Prostate gland (tissue), 2 donors: ENCODE measurements at places on chromosomes 5 and 9. TPM values are rescaled to one million over a fixed set of nuclear protein-coding genes. Genes with fewer than 3 reads are reported as not detected.

DNA sequence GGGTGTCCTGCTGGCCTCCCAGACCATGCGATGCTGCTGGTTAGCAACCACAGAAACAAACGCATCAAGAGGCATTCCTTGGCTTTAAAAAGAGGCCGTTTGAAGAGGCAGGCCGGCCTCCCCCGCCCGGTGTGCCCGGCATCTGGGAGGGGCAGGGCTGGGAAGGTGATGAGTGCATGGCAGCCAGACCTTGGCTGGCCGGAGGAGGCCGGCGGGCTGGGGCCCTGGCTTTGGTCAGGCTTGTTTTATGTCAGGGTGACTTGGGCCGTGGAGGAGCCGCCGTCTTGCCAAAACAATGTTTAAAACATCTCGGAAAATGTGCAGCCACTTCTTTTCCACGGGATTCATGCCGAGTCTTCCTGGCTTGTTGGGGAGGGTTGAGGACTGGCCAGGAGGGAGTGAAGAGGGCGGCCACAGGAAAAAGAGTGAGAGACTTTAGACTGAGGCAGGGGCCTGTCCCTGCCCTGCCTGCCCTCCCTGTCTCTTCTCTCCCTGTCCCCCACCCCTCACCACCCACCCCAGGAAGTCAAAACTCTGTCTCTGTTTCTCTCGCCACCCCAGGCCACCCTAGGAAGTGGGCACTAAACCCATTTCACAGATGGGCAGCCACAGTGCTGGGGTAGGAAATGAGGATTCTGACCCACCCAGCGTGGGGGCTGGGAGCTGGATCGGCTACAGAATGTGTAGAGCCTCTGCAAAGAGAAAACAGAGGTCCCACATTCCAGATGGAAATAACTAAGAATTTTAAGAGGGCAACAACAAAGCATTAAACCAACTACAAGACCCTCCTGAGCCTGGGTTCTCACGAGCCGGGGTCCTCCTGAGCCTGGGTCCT is 143.0 kb downstream of the RXRA start:
- no peak overlapping the region for H3K4me3 ChIP-seq
- no peaks in the 10 kb centered on the region for H3K36me3 ChIP-seq
- no peaks in the 10 kb centered on the region for H3K27me3 ChIP-seq
- H3K27ac ChIP-seq, result peak overlapping the region; percentile 12
- DNase-seq, result no peak
- H3K4me1 ChIP-seq, result no peaks in the 10 kb centered on the region

GRCh38 chr9:126398403-126399058 is 71.9 kb downstream of the MVB12B start:
- peak; percentile 69 for DNase-seq
- H3K27me3 ChIP-seq, result no peaks in the 10 kb centered on the region
- H3K36me3 ChIP-seq, result no peaks in the 10 kb centered on the region
- no peak overlapping the region for H3K4me3 ChIP-seq

LAMC3 gene
- total RNA-seq, result 156 TPM

ANKRD20A1 gene
- total RNA-seq, result 1.0 TPM

- peak within 1 kb of the TSS; percentile 78 for H3K4me3 ChIP-seq
- H3K36me3 ChIP-seq, result no peaks in the 10 kb centered on the region
- no peaks in the 10 kb centered on the region for H3K4me1 ChIP-seq
- peak; percentile 96 for DNase-seq
- H3K27me3 ChIP-seq, result no peaks in the 10 kb centered on the region
Observed at GRCh38 chr9:96619491-96620180, at the start of gene CDC14B. CDC14B (minus strand) TSS chr9:96619843; CDS start chr9:96619378, 465 bp downstream.

GRCh38 chr5:177476531-177477233 is 3.2 kb upstream of the DBN1 start:
- no peak for DNase-seq
- H3K4me3 ChIP-seq, result no peak overlapping the region
- no peaks in the 10 kb centered on the region for H3K27me3 ChIP-seq
- no peaks in the 10 kb centered on the region for H3K36me3 ChIP-seq

RASGEF1C gene
- total RNA-seq, result 3.1 TPM

DNA sequence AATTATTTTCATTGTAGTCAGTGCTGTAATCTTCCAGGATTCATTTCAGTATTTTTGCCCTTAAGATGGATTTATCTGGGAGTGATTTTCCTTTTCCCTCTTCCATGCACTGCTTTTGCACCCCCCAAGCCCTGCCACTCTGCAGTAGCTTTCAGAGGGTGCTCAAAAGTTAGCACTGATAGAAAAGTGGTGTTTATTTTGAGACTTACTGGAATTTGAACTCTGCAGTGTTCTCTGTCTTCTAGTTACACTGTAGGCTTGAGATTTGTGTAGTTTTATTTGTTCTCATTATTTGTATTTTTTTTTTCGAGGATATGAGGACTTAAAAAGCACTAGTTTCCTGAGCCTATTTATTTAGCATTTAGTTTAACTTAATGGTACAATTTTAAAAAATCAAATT is 70.5 kb downstream of the HSD17B4 start:
- H3K27ac ChIP-seq, result no peak overlapping the region
- no peaks in the 10 kb centered on the region for H3K36me3 ChIP-seq
- H3K4me3 ChIP-seq, result no peak overlapping the region

- DNase-seq, result no peak
- H3K4me1 ChIP-seq, result no peaks in the 10 kb centered on the region
- no peak overlapping the region for H3K4me3 ChIP-seq
- H3K27ac ChIP-seq, result no peak overlapping the region
- H3K27me3 ChIP-seq, result no peaks in the 10 kb centered on the region
- H3K36me3 ChIP-seq, result no peaks in the 10 kb centered on the region
Observed at GRCh38 chr5:39158127-39158593, 61.2 kb downstream of the FYB1 start.

CCDC69 gene
- total RNA-seq, result 53.8 TPM

GRCh38 chr9:97437051-97437600 is 25.2 kb downstream of the TDRD7 start:
- H3K36me3 ChIP-seq, result no peaks in the 10 kb centered on the region
- H3K27me3 ChIP-seq, result no peaks in the 10 kb centered on the region
- H3K4me1 ChIP-seq, result no peaks in the 10 kb centered on the region
- H3K27ac ChIP-seq, result no peak overlapping the region
- DNase-seq, result no peak

GRCh38 chr5:32042551-32042961 is 131.6 kb downstream of the GOLPH3 start:
- no peaks in the 10 kb centered on the region for H3K4me1 ChIP-seq
- no peak for DNase-seq
- no peaks in the 10 kb centered on the region for H3K36me3 ChIP-seq
- H3K27me3 ChIP-seq, result no peaks in the 10 kb centered on the region

DNA sequence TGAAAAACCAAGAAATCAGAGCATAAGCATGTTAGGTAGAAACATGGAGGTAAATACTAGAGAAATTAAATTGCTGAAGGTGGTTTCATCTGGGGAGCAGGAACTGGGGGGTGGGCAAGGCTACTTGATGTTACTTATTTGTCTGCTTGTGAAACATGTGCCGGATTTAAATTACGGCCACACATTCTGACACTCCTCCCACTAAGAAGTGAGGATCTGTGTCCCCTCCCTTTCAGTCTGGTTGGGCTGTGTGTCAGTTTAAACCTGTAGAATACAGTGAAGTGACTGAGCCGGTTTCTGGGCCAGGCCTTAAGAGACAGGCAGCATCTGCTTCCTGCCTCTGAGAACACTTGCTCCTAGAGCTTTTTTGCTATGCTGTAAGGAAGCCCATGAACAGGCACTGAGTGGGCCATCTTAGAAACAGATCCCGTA is 2.3 kb upstream of the IARS1 start:
- H3K27me3 ChIP-seq, result no peaks in the 10 kb centered on the region
- peaks cover 7% of the 10 kb centered on the region for H3K4me1 ChIP-seq
- DNase-seq, result peak; percentile 18
- H3K27ac ChIP-seq, result no peak overlapping the region

DNA sequence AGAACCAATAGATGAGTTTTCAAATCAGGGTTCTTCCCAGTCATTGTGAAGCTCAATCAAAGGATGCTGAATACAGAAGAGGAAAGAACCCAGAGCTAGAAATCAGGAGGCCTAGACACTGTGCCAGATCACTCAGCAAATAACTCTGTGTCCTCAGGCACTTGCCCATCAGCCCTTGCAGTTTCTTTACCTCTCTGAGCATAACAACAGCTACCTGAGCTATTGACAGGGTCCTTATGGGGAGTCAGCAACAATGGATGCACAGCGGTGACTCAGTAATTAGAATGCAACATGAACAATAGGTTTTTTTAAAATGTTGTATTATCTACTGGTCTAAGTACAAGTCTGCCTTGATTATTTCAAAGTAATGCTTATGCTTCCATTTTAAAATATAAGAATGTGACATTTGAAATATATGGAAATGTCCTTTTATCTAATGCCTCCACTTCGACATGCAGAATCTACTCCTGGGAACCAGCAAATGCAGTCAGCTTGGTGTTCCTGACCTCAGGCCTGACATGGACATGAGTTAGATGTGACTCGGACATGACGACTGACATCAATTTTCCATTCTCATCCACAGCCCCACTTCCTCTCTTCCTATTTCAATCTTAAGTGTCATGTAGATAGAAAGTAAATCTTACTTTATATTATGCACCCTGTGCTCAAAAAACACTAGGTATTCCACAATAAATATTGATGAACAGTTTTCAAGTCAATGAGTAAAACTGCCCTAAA is 155.0 kb downstream of the TLE1 start:
- H3K36me3 ChIP-seq, result no peaks in the 10 kb centered on the region
- H3K4me1 ChIP-seq, result peaks cover 6% of the 10 kb centered on the region
- H3K4me3 ChIP-seq, result no peak overlapping the region
- H3K27ac ChIP-seq, result no peak overlapping the region

GRCh38 chr5:15013654-15014463 is 142.3 kb upstream of the ANKH start:
- DNase-seq, result peak; percentile 56
- H3K27ac ChIP-seq, result no peak overlapping the region
- H3K4me3 ChIP-seq, result no peak overlapping the region
- H3K27me3 ChIP-seq, result no peaks in the 10 kb centered on the region
- H3K4me1 ChIP-seq, result peaks cover 3% of the 10 kb centered on the region

PDLIM4 gene
- total RNA-seq, result 50.2 TPM

C9orf50 gene
- not detected for total RNA-seq

- no peak for DNase-seq
- no peaks in the 10 kb centered on the region for H3K36me3 ChIP-seq
- no peak overlapping the region for H3K4me3 ChIP-seq
- H3K4me1 ChIP-seq, result no peaks in the 10 kb centered on the region
Observed at GRCh38 chr5:57302164-57302563, 128.3 kb downstream of the GPBP1 start.

DNA sequence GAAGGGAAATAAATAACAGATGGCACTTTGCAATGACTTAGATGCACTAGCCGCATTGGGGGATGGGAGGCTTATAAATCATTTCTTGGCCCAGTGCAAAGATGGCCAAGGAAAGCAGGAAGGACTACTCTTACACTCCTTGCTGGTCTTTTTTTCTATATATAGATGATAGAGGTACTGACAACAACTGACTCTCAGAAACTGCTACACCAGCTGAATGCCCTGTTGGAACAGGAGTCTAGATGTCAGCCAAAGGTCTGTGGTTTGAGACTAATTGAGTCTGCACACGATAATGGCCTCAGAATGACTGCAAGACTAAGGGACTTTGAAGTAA is 1.7 kb downstream of the CCNG1 start:
- H3K27ac ChIP-seq, result peak overlapping the region; percentile 62
- H3K4me3 ChIP-seq, result peak overlapping the region; percentile 92
- no peak for DNase-seq
- H3K4me1 ChIP-seq, result peaks cover 4% of the 10 kb centered on the region

DNA sequence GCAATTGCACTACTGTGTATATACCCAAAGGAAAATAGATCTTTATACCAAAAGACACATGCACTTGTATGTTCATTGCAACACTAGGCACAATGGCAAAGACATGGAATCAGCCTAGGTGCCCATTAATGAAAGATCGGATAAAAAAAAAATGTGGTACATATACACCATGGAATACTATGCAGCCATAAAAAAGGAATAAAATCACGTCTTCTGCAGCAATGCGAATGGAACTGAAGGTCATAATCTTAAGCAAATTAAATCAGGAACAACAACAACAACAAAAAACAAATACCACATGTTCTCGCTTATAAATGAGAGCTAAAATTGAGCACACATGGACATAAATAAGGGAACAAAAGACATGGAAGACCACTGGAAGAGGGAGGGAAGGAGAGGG is 266.7 kb upstream of the CDH18 start:
- H3K4me1 ChIP-seq, result no peaks in the 10 kb centered on the region
- DNase-seq, result no peak
- no peaks in the 10 kb centered on the region for H3K27me3 ChIP-seq

- DNase-seq, result no peak
- no peak overlapping the region for H3K4me3 ChIP-seq
- no peak overlapping the region for H3K27ac ChIP-seq
- no peaks in the 10 kb centered on the region for H3K36me3 ChIP-seq
- H3K4me1 ChIP-seq, result no peaks in the 10 kb centered on the region
- H3K27me3 ChIP-seq, result no peaks in the 10 kb centered on the region
Observed at GRCh38 chr5:159965031-159965837, 43.7 kb upstream of the TTC1 start.

DNA sequence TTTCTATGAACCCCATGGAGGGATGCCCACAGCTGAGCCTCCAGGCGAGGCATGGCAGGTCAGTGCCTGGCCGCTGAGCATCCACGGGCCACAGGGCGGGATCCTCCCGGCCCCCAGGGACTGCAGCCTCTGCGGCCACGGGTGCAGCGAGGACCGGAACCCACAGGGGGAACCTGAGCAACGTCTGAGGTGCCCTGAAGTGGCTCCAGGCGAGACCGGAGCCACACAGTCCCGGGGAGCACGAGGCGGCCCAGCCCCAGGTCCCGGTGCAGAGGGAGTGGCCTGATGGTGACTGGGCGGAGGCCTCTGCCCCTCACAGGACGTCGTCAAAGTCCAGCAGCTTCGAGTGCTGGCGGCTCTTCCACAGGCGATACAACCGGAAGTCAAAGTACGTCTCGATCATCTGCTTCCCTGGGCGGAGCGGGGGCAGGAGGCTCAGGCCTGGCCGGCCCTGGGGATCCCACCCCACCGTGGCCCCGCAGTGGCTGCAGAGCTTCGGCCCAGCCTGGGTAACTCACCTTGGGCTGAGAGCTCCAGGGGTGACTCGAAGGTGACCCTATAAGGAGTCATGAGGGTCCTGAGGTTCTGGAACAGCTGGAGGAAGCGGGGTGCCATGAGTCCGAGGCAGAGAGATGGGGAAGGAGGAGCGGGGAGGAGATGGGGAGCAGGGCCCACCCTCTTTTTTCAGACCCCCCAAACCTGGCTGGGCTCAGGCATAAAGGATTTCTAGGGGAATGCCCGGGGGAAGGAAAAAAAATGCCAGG is 8.1 kb upstream of the ENTPD8 start:
- peaks cover under 1% of the 10 kb centered on the region for H3K4me1 ChIP-seq
- no peak overlapping the region for H3K4me3 ChIP-seq
- no peaks in the 10 kb centered on the region for H3K36me3 ChIP-seq
- H3K27ac ChIP-seq, result no peak overlapping the region
- no peaks in the 10 kb centered on the region for H3K27me3 ChIP-seq

- no peaks in the 10 kb centered on the region for H3K27me3 ChIP-seq
- H3K36me3 ChIP-seq, result no peaks in the 10 kb centered on the region
- no peak for DNase-seq
- H3K4me3 ChIP-seq, result no peak overlapping the region
Observed at GRCh38 chr5:136030252-136030651, 1.5 kb downstream of the TGFBI start.

OR1Q1 gene
- total RNA-seq, result not detected

GRCh38 chr5:101080462-101081240 is 177.6 kb upstream of the ST8SIA4 start:
- no peak overlapping the region for H3K4me3 ChIP-seq
- no peaks in the 10 kb centered on the region for H3K4me1 ChIP-seq
- DNase-seq, result no peak
- no peaks in the 10 kb centered on the region for H3K27me3 ChIP-seq

WWC1 gene
- total RNA-seq, result 52.6 TPM
